ENCODE measurements at places on chromosomes 16 and 17. TPM values are rescaled to one million over a fixed set of nuclear protein-coding genes. Genes with fewer than 3 reads are reported as not detected.

Gene SLC25A39
- 187 TPM for total RNA-seq

Gene ASPHD1
- total RNA-seq, result 27.5 TPM

Gene HSD17B2
- total RNA-seq, result 0.11 TPM

Gene OR3A3
- total RNA-seq, result not detected
